ENCODE measurements at places on chromosomes 1 and 21. TPM values are rescaled to one million over a fixed set of nuclear protein-coding genes. Genes with fewer than 3 reads are reported as not detected.

GRCh38 chr1:33177996-33178540 lies 3.8 kb downstream of the TRIM62 start:
- DNase-seq = no peak

DNA sequence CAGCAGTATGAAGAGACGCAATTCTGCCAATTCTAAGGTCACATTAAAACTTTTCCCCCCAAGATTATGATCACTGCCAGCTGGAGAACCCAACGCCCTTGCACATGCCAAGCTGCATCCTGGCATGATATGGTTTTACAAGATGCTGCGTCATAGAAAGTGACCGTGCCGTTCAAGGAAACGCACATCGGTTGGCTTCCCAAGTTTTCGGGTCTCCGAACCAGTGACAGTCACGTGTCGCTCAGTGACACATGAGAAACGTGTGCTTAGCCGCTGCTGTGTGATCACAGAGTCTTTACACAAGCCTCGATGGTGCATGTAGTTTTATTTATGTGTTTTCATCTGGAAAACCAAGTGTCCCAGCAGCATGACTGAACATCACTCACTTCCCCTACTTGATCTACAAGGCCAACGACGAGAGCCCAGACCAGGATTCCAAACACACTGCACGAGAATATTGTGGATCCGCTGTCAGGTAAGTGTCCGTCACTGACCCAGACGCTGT lies 7.4 kb downstream of the SMIM1 start:
- no peak for DNase-seq

DNA sequence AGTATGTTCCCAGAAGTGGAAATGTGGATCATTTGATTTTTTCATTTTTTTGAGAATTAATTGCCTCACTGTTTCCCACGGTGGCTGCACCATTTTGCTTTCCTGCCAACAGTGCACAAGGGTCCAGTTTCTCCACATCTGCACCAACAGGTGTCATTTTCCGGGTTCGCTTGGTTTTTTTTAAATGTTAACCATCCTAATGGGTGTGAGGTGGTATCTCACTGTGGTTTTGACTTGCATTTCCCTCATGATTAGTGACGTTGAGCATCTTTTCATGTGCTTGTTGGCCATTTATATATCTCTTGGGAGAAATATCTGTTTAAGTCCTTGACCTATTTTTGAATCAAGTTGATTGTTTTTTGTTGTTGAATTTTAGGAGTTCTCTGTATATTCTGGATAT lies 3.0 kb downstream of the COL6A2 start:
- DNase-seq = no peak

DNA sequence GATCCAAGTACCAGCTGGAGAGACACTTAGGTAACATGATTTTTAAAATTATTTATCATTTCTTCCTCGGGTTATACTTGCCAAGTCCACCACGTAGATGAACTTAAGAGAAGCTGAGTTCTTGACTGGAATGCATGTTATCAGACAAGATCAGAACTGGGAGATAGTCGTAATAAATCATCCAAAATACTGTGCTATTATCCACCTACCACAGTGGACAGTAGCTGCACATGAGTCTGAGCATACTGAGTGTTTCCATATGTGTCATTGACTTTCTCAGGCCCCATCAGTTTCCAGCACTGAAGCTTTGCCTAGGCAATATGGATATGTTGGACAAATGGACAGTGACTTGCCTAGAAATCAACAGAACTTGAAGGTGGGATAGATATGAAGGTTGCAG lies 77.9 kb upstream of the RRP15 start:
- DNase-seq = no peak

The FCRL4 gene
- not detected for total RNA-seq

GRCh38 chr1:220810179-220810653 lies 23.5 kb downstream of the MTARC1 start:
- DNase-seq = no peak

All from ascending aorta (tissue), 2 donors.